ENCODE measurements at places on chromosomes 6 and 20.

DNA sequence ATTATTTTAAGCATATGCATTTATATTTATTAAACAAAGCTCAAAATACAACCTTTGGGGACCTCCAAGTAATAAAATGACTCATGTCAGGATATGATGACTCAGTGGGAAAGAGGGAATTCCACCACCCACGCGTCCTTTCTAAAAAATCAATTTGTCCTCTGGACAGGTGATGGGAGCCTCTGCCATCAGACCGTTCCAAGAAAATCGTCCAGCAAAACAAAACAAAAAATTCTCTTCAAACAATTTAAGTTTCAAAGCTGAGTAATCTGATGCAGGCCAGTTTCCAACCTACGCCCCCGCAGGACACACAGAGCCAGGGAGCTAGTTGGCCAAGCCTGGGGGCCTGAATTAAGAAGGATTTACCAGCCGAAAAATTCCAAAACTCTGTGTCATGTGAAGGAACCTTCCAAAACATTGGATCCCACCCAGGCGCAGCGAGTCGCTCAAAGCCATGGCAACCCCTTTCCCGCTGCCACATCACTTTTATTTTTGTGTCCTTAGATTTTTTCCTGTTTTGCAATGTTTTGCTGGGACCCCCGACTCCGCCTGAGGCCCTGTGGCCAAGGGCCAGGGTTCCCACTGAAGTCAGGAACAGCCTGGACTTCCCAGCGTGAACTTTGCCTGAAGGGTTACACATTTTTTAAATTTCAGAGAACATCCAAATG is 95.3 kb downstream of the NFATC2 start:
- DNase-seq, result peak; percentile 67

- no peak for DNase-seq
Measured at GRCh38 chr6:132713352-132714134, at the start of gene VNN1. VNN1 (minus strand) TSS chr6:132714055; CDS start chr6:132714035, 20 bp downstream.

GRCh38 chr20:9156529-9157280 is 87.8 kb downstream of the PLCB4 start:
- no peak for DNase-seq

GRCh38 chr20:46631874-46632446 is 19.3 kb downstream of the SLC13A3 start:
- no peak for DNase-seq

DNA sequence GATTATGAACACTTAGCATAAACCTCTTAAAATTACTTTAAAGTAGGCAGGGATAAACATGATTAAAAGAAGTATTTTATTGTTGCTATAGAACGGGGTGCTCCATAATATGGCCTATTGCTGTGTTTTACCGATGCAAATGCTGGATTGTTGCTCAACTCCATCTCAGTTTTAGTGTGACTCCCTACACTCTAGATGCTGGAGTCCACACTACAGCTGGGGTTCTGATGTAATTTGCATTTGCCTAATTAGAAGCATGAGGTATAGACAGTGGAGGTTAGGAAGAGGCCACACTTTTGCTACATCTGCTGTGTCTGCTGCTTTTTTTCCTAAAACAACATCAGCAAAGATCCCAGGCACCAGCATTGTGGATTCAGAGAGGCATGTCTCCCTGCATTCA is 6.7 kb upstream of the HMGN3 start:
- no peak for DNase-seq

- peak; percentile 71 for DNase-seq
Measured at GRCh38 chr6:7468382-7469081, 72.9 kb upstream of the DSP start.

GRCh38 chr6:71079677-71080076 is 122.8 kb upstream of the B3GAT2 start:
- DNase-seq, result no peak

Measured in H54 (cell line).